Left ventricle myocardium inferior (tissue), 1 donor: ENCODE measurements at places on chromosomes 7 and 10. TPM values are rescaled to one million over a fixed set of nuclear protein-coding genes. Genes with fewer than 3 reads are reported as not detected.

GRCh38 chr10:126177417-126178030, 210.8 kb downstream of the ADAM12 start:
- no peak for DNase-seq

DNA sequence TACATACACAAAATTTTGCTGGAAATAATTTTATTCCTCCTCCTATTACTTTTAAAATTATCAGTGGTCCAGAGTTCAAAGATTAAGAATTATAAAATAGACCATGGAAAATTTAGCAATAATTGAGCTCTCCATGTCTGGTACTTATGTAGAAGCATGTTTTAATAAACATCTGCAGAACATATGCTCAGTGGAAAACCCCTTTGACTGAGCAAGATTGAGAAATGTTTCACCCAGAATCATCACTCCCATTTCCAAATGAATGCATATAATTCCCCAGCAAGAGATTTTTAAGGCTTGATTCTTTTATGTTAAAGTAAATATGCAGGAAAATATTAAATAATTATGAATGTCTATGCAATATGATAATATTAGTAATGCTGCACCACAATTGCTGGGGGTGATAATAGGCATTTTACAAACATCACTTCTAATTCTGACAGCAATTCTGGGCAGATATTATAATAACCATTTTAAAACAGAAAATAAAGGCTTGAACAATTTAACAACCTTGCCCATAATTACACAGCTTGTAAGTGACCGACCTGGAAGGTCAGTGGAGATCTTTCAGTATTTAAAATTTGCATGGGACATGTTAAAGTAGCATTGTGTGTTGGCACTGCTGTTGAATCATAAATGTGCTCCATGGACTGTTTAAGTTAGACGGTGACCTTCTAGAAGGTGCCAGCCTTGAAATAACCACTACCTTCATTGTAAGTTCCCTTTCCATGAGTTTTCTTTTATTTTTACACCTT, 45.6 kb upstream of the TES start:
- no peak for DNase-seq

DNA sequence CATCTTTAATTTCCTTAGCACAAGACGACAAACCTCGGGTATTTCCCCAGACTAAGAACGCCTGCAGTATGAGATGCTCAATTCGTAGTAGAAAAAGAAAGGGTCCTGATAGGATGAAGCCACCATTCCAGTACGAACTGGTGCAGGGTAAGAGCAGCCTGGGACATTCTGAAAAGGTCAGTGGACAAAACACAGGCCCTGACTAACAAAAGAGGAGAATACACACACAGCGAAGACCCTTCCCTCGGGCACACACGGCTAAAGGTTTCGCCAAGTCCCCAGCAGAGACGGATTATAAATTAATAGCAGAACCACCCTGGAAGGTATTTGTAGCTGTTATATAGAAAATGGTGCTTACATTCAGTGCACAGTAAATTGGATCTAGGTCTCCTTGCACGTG, 137.6 kb downstream of the SKIDA1 start:
- DNase-seq, result no peak

- no peak for DNase-seq
Measured at GRCh38 chr10:73163096-73163495, 4.7 kb downstream of the ECD start.

- DNase-seq, result no peak
Measured at GRCh38 chr10:131646551-131647525, 254.0 kb upstream of the PPP2R2D start.

DNA sequence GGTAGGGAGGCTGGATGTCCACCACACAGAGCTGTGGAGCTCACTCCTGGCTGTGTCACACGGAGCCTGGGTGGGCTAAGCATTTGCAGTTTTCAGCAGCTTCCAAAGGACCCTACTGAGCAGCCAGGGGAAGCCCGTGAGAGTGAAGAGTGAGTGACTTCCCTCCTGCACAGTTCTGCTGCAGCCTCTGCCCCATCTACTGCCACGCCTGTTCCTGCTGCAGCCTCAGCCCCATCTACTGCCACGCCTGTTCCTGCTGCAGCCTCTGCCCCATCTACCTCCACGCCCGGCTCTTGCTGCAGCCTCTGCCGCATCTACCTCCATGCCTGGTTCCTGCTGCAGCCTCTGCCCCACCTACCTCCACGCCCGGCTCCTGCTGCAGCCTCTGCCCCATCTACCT, 12.2 kb downstream of the ADAM8 start:
- DNase-seq, result no peak

- no peak for DNase-seq
Measured at GRCh38 chr7:85262891-85263290, 76.0 kb upstream of the SEMA3D start.

DNA sequence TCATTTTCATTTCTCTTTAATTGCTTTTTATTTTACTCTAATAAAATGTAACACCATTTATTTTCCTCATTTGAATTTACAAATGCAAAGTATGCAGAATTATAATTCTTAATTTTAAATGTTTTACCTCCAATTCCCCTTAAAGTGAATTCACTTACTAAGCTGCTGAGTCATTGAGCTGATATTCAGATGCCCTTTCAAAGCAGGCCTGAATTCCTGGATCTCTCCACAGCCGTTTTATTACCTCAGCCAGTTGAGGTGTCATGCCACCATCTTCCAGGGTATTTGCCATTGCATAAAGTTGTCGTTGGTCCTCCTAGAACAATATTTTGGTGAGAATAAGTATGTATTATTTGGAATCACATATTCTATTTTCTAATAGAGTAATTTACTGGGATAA, 33.2 kb downstream of the GNAT3 start:
- no peak for DNase-seq

The MLXIPL gene
- total RNA-seq, result 0.41 TPM

- no peak for DNase-seq
Measured at GRCh38 chr7:121473645-121474300, 77.7 kb upstream of the FAM3C start.

GRCh38 chr7:74439541-74439940, 14.2 kb upstream of the GTF2IRD1 start:
- no peak for DNase-seq

The NACAD gene
- 3.8 TPM for total RNA-seq

DNA sequence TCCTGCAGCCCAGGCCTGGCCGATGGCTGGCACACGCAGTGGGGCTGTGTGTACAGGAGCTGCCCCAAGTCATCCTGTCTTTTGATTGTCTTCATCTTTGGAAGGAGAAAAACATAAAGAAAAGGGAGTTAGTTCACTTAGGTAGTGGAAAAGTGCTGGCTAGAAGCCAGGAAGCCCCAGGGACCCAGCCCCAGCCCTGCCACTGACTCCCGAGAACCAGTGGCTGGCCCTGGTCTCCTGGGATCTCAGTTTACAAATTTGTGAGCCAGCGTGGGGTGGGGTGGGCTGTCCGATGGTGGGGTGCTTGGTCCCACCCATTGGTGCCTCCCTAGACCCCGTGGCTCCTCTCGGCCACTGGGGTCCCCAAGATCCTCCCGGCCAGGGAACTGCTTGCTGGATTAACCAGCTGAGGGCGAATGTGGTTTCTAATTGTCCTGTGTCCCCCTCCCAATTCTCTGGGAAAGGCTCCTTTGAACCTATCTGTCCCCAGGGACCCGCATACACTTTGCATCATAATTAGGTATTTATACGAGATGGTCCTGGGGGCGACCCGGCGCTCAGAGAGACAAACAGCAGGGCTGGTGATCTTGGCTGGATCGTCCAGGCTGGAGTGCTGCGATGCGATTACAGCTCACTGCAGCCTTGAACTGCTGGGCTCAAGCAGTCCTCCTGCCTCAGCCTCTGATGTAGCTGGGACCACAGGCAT, 16.3 kb upstream of the CHST12 start:
- DNase-seq, result no peak

The MKI67 gene
- total RNA-seq, result 1.2 TPM

DNA sequence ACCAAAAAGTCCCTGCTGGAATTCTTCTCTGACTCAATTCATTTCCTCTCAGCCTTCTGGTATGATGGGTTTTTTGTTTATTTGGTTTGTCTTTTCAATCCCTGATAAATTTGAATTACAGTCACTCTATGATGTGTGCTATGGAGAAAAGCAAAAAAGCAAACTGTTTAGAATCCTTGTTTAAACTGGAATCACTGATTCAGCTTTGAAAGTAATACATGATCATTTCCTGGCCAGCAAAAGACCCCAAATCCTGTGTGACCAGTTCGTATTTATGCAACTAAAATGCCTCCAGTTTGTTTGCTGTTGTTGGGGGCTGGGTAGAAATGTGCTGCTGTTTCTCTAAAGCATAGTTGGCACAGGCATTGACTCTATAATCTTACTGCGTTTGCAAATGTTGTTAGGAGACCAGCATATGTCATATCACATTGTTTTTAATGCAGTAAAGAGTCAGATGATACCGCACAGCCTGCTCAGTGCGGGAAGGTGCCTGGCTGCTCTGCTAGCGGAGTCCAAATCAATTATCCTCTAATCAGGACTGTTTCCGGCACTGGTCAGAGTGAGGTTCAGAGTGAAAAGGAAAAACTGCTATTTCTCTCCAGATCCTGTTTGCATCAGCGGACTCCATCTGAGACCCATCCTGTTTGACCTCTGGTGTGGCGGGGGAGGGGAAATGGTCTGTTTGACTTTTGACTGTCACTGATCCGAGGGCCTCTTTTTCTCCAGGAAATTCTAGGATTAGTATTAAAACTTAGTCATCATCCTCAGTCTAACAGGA, 40.6 kb upstream of the ADD3 start:
- DNase-seq, result peak; percentile 40

The CYP2C19 gene
- not detected for total RNA-seq

GRCh38 chr10:30398193-30398592, 35.8 kb upstream of the MAP3K8 start:
- no peak for DNase-seq

- no peak for DNase-seq
Measured at GRCh38 chr7:95874541-95875265, 102.3 kb downstream of the DYNC1I1 start.

The OAT gene
- total RNA-seq, result 24.3 TPM

The GNAT3 gene
- not detected for total RNA-seq

- no peak for DNase-seq
Measured at GRCh38 chr7:137151041-137151689, 192.4 kb downstream of the PTN start.

The CHST3 gene
- total RNA-seq, result 18.0 TPM

GRCh38 chr10:131271195-131271880, 40.2 kb downstream of the TCERG1L start:
- no peak for DNase-seq

GRCh38 chr7:114644455-114644854, 229.8 kb downstream of the FOXP2 start:
- DNase-seq, result no peak

DNA sequence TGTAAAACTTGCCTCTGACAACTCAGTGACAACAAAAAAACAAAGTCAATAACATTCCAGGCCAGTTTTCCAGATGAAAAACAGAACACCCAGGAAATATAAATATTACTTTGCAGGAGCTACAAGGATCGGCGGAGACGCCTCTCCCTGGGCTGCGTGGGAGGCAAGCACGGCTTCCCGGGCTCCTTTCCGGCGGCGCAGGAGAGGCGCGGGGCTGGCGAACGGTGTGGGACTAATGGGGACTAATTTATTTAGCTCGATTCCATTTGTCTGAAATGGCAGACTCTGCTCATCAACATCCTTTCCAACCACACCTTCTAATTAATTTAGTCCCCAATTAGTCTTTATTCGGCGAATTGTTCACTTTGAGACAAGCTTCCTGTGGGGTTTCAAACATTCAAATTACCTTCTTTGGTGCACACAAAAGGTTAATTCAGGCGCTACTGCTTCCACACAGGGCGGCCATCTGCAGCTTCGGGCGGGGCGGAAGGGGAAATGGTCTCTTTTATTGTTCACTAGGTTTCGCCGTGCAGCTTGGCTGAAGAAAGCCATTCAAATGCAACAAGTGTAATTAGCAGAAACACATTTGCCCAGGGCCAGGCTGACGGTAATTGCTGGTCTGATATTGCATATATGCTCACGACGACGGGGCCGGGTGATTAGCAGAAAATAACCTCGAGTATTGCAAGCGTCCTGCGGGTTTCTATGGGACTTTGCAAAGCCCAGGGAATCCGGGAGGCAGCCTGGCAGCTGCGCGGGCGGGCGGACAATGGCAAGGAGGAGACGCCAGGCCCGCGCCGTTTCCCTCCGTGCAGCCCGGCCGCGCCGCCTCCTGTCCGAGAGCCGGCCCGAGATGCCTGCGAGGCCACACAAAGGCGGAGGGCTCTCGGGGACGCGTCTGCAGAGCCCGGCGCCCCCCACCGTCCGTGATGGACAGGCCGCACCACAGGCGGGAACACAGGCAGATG, 270.1 kb downstream of the PTPRN2 start:
- DNase-seq, result no peak

DNA sequence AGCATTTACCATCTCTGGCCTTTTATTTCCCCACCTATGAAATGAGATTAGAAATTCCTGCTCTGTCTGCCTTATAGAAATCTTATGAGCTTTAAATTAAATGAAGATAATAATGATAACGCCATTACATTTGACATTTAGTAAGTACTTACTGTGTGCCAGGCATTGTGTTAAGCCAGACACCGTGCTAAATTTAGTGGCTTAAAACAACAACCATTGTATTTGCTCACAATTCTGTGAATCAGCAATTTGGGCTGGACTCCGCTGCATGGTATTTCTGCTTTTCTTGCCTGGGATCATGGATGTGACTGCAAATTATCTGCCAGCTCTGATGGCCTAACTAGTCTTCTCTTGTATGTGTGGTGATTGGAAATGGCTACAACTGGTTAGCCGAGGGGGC, 56.4 kb upstream of the CCDC6 start:
- no peak for DNase-seq

- no peak for DNase-seq
Measured at GRCh38 chr7:146314962-146315361, 198.4 kb downstream of the CNTNAP2 start.

The ERCC6 gene
- total RNA-seq, result 19.9 TPM

GRCh38 chr7:114959931-114960330, 38.0 kb downstream of the MDFIC start:
- DNase-seq, result no peak

DNA sequence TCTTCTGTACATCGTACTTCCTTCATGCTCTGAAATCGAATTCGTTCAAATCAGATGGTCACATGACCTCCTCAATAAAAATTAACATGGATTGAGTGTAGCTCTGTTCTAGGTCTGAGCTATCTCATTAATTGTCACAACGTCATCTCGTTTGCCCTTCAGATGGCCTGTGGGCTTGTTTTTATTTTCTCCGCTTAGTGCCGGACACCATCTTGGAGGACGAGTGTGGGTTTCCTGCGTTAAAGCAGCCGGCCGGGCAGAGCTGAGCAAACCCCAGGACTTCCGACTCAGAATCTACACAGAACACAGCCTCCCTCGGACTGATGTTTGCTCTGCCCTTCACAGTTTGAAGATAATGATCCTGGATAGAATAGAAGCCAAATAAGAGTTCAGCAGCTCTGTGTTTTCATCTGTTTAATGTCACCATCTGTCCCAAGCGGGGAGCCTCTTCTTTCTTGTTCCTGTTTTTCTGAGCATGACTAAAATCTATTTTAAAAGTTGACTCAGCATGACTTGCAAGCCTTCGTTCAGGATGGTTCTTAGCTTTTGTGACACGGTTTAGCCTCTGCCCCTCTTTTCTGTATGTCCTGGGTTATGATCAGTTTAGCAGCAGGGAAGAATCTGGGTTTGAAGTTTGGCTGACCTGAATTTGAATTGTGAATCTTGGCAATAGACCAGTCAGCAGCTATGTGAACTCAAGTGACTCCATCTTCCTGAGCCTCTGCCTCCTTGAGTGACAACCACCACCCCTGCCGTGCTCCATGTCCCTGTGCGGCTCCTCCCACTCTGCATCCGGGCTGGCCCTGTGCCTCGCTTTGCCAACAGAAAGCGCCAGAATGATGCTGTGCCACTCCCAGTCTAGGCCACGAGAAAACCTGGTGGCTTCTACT, 30.6 kb upstream of the GALNTL5 start:
- DNase-seq, result peak; percentile 48

- no peak for DNase-seq
Measured at GRCh38 chr10:60497364-60497763, 107.7 kb upstream of the ANK3 start.

- no peak for DNase-seq
Measured at GRCh38 chr10:24966962-24967481, 14.6 kb upstream of the PRTFDC1 start.
